ENCODE measurements at places on chromosomes 5 and 9.

- no peak for DNase-seq
These were observed 16.6 kb downstream of the KCNT1 start for GRCh38 chr9:135718616-135719015.

DNA sequence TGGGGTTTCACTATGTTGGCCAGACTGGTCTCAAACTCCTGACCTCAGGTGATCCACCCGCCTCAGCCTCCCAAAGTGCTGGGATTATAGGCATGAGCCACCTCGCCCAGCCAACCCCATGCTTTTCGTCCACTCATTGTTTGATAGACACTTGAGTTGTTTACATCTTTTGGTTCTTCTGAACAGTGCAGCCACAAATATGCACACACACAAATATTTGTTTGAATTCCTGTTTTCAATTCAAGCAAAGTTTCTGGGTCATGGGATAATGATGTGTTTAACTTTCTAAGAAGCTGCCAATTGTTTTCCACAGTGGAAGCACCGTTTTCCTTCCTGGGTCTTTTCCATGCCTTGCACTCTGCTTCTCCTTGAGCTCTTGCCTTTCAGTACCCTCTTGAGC, 6.8 kb upstream of the PAEP start:
- no peak for DNase-seq

- DNase-seq = no peak
These were observed 62.8 kb downstream of the SV2C start for GRCh38 chr5:76145945-76146344.

DNA sequence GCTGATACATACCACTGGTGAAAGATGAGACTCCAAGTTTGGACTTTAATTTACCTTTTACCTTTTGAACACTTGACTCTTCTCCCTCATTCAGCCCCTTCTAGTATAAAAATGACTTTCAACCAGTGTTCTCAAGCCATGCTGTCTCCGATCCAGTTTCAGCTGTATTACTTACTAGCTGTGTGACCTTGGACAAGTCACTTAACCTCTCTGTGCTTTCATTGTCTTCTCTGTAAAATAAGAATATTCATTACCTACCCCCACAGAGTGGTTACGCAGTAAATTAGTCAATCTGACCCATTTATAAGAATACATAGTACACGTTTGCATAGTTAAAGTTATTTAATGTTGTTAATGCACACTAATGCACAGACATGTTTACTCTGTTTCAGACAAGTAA, 12.6 kb upstream of the CEMIP2 start:
- DNase-seq = no peak

DNA sequence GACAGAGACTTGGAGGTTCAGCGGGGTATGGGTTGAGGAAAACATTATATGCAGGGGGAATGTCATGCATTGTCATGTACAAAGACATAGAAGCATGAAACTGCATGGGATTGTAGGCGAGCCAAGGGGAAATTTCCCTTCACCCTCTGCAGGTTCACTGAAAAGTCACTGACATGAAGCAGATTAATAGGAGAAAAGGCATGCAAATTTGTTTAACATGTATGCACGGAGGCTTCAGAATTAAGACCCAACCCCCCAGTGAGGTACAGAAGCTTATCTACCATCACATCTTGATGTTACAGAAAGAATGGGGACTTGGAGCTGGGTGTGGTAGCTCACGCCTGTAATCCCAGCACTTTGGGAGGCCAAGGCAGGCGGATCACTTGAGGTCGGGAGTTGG, 18.5 kb downstream of the NIM1K start:
- no peak for DNase-seq

DNA sequence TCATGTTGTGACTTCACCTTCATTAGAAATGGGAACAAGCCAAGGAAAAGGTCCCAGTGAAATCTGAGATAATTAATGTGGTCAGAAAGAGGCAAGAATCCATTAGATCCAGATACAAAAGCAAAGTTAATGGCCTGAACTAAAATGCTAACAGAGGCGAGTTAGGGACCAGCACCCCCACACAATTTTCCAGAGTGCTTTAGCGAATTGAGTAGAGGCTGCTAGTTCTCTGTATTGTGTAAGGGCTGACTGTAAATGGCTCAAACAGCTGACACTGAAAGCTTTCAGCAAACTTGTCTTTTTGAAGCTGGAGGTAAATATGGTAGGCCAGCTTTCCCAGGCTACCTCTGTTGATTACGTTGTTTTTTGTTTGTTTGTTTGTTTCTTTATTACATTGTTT, 75.5 kb downstream of the CSNK1A1 start:
- no peak for DNase-seq

DNA sequence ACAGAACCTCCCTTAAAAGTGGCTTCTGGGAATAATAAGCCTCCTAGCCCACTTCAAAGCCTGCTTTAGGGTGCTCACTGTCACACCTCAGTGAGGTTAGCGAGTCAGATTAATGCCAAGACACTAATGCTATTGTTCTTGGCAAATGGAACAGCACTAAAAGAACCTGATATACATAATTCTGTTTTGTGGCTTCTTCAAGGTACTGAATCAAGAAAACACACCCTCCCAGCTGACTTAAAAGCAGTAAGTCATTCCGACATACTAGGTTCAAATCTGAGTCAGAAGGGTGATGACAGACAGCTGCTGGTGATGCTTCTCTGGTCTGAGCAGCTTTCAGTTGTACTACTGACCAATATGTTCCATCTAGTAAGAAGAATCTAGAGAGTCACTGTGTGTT, 121.6 kb downstream of the OXCT1 start:
- DNase-seq = no peak

GRCh38 chr5:60687927-60688720, 11.8 kb downstream of the DEPDC1B start:
- peak; percentile 43 for DNase-seq

- no peak for DNase-seq
These were observed 250.0 kb upstream of the MPDZ start for GRCh38 chr9:13529321-13530104.

DNA sequence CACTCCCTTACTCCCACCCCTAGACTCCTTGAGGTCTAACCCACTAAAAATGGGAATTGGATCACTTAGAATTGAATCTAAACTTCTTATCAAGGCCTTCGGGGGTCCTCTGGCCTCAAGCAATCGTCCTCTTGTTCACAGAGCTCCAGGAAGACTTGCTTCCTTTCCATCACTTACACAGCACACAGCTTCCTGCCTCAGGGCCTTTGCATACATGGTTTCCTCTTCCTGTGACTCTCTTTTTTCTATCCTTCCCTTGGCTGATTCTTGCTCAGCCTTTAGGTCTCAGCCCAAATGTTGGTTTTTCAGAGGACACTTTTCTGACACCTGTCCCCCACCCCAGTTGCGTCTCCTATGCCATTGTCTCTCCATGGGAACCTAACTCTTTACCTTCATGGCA, 50.0 kb upstream of the ALDH1B1 start:
- no peak for DNase-seq

Measured in AG08396 (cell line).